ENCODE measurements at places on chromosomes 1 and 21.

GRCh38 chr1:200410566-200410878 lies 686 bp upstream of the ZNF281 start:
- no peak for DNase-seq

- DNase-seq = no peak
Measured at GRCh38 chr1:66160719-66161118, 368.0 kb downstream of the PDE4B start.

GRCh38 chr1:12204140-12204539 lies 25.7 kb upstream of the VPS13D start:
- peak; percentile 35 for DNase-seq

DNA sequence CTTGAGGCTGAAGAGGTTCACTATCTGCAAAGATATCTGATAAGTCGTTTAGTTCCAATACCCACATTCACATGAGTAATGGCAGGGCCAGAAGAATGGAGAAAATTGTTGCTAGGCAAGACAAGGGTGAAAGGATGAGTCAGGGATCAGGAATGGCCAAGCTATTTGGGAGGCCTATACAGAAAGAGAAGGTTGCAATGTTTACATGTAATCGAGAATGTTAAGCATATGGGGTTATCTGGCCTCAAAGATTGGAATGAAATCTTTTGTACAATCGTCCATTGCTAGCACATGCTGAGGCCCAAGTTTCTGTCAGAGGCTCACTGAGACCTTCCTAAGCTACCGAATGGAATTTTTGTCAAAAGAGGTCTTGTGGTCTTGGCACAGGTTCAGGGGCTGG lies 299.9 kb upstream of the PLD5 start:
- no peak for DNase-seq

- DNase-seq = no peak
Measured at GRCh38 chr21:38323721-38324531, 67.1 kb downstream of the KCNJ15 start.

DNA sequence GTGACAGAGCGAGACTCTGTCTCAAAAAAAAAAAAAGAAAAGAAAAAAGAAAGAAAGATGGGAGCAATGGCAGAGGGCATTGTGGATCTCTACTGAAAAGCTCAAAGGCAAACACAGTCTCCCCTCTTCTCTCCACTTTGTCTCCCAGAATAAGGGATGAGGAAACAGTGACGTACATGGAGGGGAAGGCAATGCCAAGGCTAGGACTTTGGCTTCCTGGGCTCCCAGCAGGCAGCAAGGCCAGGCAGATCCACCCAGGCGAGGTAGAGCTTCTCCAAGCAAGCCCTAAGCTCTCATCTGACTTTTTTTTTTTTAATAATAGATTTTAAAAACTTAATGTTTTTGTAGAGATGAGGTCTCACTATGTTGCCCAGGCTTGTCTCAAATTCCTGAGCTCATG lies 4.6 kb downstream of the ARHGEF2 start:
- DNase-seq = no peak

GRCh38 chr1:109258481-109259466 lies 9.4 kb downstream of the CELSR2 start:
- no peak for DNase-seq

All from activated naive CD4-positive, alpha-beta T cell treated with anti-CD3 and anti-CD28 coated beads, Interleukin-2, amount 50 U/mL, for 16 hours (primary cell).